ENCODE measurements at places on chromosomes 7 and 10.

DNA sequence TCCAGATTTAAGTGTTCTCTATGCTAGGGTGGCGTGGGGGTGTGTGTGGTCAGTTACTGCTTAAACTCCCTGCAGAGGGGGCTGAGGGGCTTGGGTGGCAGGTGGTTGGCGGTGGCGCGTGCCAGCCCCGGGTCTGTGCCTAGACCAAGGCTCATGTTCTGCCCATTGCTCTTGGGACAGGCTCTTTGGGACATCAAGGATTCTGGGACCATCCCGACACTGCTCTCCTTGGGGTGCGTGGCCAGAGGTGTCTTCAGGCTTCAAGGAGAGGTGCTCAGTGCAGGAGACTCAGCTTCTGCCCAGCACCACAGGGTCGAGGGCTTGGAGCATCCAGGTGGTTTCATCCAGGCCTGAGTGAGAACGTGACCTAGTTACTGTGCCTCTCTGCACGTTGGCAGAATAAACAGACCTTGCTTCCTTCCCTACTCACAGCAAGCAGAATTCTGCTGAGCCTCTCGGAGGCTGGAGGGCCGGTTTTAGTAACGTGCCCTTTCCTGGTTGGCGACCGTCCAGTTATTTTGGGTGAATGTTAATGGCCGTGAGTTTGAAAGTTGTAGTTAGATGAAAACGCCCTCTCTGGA is 39.9 kb downstream of the CAMK1D start:
- DNase-seq: no peak

DNA sequence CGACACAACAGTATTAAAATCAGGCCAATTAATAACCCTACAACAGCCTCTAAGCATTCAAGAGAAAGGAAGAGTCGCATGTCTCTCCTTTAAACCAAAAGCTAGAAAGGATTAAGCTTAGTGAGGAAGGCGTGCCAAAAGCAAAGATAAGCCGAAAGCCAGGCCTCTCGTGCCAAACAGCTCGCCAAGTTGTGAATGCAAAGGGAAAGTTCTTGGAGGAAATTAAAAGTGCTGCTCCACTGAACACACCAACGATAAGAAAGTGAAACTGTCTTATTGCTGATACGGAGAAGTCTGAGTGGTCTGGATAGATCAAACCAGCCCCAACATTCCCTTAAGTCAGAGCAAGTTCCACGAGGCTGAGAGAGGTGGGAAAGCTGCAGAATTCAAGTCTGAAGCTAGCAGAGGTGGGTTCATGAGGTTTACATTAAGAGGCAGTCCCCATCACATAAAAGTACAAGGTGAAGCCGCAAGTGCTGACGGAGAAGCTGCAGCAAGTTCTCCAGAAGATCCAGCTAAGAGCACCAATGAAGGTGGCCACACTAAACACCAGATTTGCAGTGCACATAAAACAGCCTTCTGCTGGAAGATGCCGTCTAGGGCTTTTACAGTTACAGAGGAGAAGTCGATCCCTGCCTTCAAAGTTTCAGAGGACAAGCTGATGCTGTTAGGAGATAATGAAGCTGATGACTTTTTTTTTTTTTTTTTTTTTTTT is 194.8 kb downstream of the MAD1L1 start:
- no peak for DNase-seq

DNA sequence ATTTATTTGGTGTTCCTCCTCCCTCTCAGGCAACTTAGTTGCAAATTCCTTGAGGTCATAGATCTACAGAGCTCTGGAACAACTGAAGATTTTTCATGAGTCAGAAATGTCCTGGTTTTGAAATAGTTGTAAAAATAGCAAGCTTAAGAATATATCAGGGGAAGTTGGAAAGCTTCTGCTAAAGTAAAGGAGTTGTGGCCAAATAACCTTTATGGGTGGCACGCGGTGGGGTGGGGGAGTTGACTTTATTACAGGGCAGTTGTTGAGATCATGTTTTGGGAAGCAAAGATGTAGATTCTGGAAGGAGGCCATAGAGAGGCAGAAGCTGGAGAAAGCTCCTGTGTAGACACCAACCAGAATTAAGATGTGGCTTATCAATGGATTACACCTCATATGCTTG is 326.0 kb upstream of the MTPN start:
- no peak for DNase-seq

GRCh38 chr10:44457259-44457658 is 72.4 kb upstream of the CXCL12 start:
- DNase-seq: no peak

DNA sequence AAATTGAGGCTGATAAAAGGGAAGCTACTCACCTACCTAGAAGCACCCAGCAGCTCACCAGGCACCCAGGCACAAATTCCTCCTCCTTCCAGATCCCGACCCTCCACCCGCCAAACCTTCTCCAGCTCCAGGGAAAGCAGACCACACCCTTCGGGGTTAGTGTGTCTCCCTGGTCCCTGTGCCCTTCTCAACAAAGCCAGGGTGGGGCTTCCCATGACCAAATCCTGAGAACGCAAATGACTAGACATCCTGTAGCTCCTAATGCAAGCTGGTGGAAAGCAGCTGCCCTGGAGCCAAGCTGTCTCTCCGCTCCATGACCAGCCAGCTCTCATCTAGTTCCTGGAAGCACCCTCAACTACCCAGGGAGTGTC is 4.4 kb downstream of the TBX20 start:
- DNase-seq: no peak

- no peak for DNase-seq
Measured at GRCh38 chr10:77774940-77775391, 137.4 kb upstream of the KCNMA1 start.

Measured in activated CD4-positive, alpha-beta T cell treated with anti-CD3 and anti-CD28 coated beads for 1 hour (primary cell).